Neural crest cell (in vitro differentiated cells): ENCODE measurements at places on chromosomes 13 and 19. TPM values are rescaled to one million over a fixed set of nuclear protein-coding genes. Genes with fewer than 3 reads are reported as not detected.

Gene USHBP1
- 0.23 and 0.57 TPM in 2 replicates for total RNA-seq

GRCh38 chr19:11197291-11198174 is at the start of gene KANK2:
Gene KANK2, minus strand, starts transcription at chr19:11197545. Its CDS starts 3,034 bp downstream, at chr19:11194511.
- peak within 1 kb of the TSS; percentile 88 for H3K4me3 ChIP-seq
- H3K27me3 ChIP-seq, result no peaks in the 10 kb centered on the region
- DNase-seq, result peak; percentile 71
- peaks cover 9% of the 10 kb centered on the region for H3K4me1 ChIP-seq
- H3K27ac ChIP-seq, result no peak within 1 kb of the TSS

GRCh38 chr13:60790620-60791019 is 393.6 kb downstream of the TDRD3 start:
- no peak overlapping the region for H3K27ac ChIP-seq
- H3K36me3 ChIP-seq, result no peaks in the 10 kb centered on the region
- DNase-seq, result no peak
- no peak overlapping the region for H3K4me3 ChIP-seq
- no peaks in the 10 kb centered on the region for H3K27me3 ChIP-seq

Gene PTH2
- total RNA-seq, result not detected in 2 replicates
